ENCODE measurements at places on chromosomes 2 and 18.

DNA sequence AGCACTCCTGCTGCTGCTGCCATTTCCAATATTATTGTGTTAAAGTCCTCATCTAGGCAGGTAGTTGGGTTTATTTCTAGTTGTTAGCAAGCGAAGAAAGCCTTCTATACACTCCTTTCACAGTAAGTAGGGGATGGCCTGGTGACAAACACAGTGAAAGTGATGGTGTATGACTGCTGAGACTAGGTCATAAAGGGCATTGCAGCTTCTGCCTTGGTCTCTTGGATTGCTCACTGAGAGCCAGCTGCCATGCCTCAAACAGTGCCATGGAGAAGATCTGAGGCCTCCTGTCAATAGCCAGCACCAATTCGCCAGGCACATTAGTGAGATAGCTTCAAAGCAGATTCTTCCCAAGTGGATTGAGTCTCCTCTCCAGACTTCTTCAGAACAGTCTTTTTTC is 27.6 kb upstream of the MSTN start:
- no peak for DNase-seq

DNA sequence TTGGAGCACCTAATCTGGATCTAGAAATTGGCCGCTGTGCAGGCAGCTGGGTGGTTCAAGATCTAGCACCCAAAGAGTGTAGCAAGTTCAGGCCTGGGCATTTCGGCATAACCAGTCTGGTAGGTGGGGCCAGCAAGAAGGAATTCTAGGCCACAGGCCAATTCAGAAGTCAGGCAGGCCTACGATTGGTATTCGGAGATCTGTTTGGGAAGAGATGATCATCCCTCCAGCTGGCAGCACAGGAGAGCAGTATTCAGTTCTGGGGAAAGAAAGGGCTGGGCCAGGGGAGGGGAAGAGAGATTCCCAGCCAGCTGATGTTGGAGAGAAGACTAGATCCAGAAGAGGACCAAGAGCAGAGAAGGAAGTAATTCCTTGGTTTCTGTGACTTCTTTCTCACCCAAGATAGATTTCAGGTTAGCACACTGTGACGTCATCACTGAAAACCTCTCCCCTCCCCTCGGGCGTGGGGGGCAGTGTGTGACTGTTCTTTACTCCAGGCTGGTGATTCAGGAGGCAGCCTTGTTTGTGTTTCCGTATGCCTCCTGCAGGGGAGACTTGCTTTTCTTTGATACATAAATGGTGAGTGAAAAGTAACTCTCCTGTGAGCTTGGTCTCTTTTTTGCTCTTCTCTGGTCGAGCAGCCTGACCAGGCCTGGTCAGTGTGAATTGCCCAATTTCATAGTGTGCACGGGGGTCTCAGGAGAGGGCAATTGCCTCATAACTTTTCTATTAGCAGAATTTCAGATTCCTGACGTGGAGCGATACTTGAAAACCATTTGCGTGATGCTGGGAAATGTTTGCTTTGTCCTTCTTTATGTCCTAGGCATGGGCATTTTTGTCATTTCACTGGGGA is 61.1 kb downstream of the MEIS1 start:
- DNase-seq = no peak

- no peak for DNase-seq
These were observed 47.8 kb downstream of the CCDC195 start for GRCh38 chr2:224668123-224668909.

DNA sequence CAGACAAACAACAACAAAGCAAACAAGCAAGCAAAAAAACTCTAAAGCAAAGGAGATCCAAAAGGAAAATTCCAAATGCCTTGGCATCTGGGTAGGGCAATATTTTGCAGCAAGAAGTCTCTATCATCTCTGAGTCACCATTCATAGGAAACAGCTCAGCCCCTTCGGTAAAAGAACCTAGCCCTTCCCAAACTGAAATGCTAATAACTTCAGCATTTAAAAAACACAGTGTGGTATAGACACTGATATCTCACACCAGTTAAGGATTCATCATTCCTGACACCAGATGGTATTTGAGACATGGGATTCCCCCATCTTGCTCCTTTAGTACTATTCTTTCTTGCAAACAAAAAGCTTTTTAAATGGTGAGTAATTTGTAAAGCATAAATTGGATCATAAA is 491.8 kb downstream of the TXNL1 start:
- DNase-seq = no peak

- DNase-seq = no peak
These were observed at the start of gene FIGLA for GRCh38 chr2:70790136-70790828. Gene FIGLA, minus strand, starts transcription at chr2:70790643. Its CDS starts 5 bp downstream, at chr2:70790638.

- DNase-seq = no peak
These were observed 34.1 kb upstream of the RNF149 start for GRCh38 chr2:101342625-101343008.

GRCh38 chr2:172977270-172978062 is 98.2 kb upstream of the MAP3K20 start:
- no peak for DNase-seq

- no peak for DNase-seq
These were observed 1.7 kb upstream of the ASPRV1 start for GRCh38 chr2:69962986-69963730.

- DNase-seq = no peak
These were observed 186.8 kb downstream of the FIGN start for GRCh38 chr2:163548970-163549369.

GRCh38 chr2:14189929-14190328 is 442.6 kb upstream of the LRATD1 start:
- no peak for DNase-seq

DNA sequence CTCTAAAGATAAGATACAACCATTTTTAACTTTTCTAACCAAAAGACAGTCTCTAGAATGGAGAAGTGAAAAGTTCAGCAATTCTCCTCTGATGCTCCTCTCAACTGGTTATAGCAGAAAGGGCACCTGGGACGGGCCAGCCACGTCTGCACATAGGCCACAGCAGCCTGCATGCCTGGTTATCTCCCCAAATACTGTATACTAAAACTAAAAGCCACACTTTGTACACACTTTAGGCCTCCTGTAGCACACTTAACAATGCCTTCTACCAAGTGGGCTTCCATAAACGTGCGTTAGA is 179.1 kb downstream of the ANKRD44 start:
- DNase-seq = no peak

DNA sequence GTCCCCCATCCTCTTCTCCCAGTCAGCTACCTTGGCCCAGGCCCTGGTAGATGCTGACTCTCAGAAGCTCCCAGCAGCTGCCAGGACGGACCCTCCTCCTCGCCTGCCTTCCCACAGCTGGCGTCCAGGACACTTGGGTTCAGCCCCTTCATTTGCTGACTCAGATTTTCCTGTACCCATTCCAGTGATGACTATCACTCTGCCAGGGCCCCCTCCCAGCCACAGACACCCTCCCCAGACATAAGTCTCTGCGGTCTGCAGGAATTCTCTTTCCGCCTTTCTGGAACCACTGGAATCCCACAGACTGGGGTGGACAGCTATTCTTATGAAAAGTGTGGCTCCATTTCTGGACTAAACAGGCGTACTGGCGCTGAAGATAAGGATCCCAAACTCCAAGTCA is 260.3 kb upstream of the EPAS1 start:
- no peak for DNase-seq

DNA sequence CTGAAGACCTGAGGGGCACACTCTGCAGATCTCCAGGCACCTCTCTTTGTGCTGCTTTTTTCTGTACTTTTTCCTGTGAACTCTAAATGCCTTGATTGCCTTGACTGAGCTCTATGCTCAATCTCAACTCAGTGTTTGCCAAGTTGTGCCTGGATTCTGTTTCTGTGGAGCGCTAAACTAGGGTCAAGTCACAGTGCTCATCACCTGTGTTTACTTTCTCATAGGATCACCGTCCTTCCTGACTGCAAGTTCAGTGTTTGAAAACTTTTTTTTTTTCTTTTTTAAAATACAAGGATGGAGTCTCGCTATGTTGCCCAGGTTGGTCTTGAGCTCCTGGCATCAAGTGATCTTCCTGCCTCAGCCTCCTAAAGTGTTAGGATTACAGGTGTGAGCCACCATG is 62.6 kb downstream of the AGPS start:
- no peak for DNase-seq

DNA sequence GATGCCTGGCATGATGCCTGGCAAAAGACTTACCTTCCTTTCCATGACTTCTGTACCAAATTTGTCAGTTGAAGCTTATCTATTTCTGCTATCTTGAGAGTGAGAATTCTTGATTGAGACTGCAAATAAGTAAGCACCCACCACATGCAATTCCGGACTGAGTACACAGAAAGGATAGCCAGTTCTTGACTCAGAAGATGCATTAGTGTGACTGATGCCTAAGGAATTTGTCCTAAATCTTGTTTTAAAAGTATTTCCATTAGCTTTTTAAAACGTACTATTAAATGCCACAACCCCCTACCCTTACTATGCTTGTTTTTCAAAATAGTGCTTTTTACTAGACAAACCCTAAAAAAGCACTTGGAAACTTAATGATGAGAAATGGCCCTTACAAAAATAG is 545 bp downstream of the MPP4 start:
- no peak for DNase-seq

DNA sequence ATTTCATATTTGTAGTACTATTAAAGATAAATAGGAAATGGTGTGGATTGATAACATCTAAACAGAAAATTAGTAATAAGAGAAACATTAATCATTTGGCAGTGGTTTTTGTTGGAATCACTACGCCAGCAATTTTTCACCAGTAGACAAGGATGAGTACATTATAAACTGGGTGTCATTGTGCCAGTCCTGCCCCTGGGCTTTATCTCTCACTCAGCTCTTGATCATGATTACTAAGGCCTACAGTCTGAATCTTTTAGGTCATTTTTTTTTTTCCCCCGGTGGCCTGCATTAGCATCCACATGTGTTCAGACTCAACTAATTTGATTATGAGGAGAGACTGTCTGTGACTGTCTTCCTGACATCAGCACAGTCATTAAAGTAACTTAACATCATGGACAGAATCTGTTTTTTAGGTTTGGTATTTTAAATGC is 16.2 kb downstream of the GULP1 start:
- no peak for DNase-seq

DNA sequence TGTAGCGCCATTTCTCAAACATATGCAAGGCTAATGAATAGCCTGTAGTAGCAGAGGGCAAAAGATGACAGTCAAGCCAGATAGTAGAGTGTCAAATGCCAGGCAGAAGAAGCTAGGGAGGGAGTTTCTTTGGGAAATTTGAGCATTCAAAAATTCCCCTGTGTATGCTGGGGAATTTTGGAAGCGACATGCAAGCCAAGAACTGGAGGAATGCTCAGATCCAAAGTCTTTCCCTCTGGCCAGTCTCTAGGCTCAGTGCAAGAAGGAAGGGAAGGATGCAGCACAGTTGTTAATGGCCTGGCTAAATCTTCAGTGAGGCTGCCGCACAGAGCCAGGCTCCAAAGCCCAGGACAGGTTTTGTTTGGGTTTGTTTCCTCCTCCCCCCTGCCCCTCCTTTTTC is 59.9 kb downstream of the ATP9B start:
- DNase-seq = no peak

DNA sequence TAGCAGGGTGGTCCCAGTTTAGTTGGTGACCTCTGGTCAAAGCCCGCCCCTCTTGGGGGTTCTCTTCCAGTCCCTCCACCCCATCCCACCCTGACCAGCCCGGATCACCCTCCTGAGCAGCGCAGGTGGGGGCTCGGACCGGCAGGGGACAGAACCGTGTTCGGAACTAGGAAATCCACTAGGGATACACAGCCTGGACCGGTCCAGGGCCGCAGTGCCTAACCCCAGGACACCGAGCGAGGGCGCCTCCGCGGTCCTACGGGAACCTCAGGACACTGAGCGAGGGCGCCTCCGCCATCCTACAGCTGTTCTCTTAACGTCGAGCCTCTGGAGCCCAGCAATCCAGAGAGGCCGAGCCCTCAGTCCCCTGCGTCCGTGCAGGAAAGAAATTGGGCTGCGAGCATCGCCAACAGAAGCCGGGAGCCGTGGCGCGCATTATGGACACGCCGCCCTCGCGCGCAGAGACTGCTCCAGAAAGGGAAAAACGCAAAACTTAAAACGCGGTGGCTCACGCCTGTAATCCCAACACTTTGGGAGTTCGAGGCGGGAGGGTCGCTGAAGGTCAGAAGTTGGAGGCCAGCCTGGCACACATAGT is 8.5 kb downstream of the RAX start:
- DNase-seq = no peak

DNA sequence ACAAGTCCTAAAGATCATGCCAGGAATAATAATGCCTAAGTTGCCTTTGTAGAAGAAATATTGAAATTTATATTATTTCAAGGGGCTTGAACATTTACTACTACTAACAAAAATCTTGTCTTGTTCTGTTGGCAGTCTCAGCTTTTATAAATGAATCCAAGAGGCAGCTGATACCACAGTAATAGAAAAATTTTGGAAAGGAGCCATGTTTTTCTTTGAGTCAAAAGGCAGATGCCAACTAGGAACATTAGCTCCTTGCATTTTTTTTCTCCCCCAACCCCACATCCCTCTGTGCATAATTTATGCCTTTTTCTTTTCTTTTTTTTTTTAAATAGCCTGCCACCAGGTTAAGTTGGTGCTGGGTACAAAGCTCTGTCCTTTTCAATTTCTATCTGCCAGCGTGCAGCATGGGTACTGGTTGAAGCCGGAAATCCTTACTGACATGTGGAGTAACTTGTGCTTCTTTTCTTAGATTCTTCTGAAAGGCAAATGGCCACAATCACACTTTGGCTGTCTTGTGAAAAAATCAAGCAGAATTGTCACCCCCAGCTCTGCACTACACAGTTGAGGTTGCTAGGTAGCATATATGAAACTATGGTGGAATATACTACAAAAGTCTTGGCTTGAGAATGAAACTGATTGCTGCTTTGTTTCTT is 98.8 kb downstream of the RHBDD1 start:
- no peak for DNase-seq

- no peak for DNase-seq
These were observed 457.0 kb upstream of the HNMT start for GRCh38 chr2:137507237-137507636.

- DNase-seq = no peak
These were observed 568.5 kb downstream of the TSN start for GRCh38 chr2:122323927-122324326.

GRCh38 chr18:63646936-63647335 is 2.9 kb upstream of the SERPINB4 start:
- no peak for DNase-seq

- no peak for DNase-seq
These were observed 221.1 kb downstream of the RDH14 start for GRCh38 chr2:18339326-18339725.

GRCh38 chr18:8056723-8057122 is 489.6 kb downstream of the PTPRM start:
- no peak for DNase-seq

DNA sequence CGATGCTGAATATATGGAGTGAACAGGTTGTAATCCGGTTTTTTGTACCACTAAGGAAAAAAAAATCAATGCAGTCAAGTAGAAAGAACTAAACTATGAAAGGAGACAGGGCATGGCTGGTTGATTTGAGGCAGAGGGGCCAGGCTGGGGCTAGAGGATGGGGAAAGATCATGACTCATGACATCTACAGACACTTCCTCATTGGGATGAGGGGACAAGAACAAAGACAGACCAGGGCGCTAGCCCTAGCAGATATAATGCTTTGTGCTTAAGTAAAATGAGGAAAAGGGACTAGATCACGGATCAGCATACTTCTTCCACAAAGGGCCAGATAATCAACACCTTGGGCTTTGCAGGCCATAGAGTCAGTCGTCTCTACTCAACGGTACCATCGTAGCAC is 55.8 kb downstream of the ST6GAL2 start:
- DNase-seq = no peak

GRCh38 chr2:12560618-12561017 is 156.1 kb upstream of the TRIB2 start:
- DNase-seq = no peak

All from stimulated activated CD8-positive, alpha-beta memory T cell treated with anti-CD3 and anti-CD28 coated beads, Interleukin-4, amount 100 ng/mL, for 1 hour (primary cell).